ENCODE measurements at places on chromosomes 1 and 21. TPM values are rescaled to one million over a fixed set of nuclear protein-coding genes. Genes with fewer than 3 reads are reported as not detected.

DNA sequence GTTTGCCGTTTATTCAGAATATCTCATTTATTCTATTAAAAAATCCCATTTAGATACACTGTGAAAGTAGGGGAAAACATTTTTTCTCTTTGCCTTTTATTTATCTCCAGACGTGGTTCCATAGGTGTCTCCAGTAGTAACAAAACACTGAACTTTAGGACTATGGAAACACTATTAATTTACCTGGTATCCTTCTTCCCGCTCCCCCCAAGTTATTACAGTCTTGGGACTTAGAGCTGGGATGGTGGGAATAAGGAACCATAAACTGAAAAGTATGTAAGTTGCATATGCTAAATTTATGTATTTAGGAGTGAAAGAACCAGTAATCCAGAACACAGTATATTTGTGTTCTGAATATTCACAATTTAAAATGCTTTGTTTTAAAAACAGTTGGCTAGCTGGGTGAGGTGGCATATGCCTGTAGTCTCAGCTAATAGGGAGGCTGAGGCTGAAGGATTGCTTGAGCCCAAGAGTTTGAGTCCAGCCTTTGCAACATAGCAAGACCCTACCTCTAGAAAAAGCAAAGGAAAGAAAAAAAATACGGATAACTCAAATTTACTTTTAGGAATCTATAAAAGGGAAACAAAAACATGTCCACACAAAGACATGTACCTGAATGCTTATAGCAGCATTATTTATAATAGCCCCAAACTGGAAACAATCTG is 3.1 kb downstream of the DNAJB4 start:
- no peak for DNase-seq

GRCh38 chr1:97632776-97633175 is 288.1 kb downstream of the DPYD start:
- no peak for DNase-seq

DNA sequence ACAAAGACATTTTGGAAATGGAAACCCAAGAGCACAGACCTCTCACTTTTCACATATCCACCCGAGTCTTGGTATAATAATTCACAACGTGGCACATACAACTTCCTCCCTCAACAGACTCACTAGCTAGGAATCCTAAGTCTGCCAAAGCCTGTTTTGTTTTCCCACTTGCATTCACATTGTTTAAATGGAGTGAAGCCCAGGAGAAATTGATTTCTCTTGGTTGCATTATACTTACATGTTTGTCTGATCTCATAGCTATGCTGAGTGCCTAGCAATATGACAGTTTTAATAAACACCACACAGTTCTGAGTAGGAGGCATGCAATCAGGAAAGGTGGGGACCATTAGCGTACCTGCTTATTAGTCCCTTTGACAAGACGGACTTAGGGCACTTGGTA is 348.6 kb upstream of the ADGRL4 start:
- DNase-seq = no peak

- no peak for DNase-seq
Measured at GRCh38 chr1:37878071-37878470, 18.7 kb upstream of the MTF1 start.

The CNKSR1 gene
- total RNA-seq = 2.9 TPM

Measured in cardiac septum (tissue), 1 donor.